ENCODE measurements at places on chromosomes 16 and 17.

DNA sequence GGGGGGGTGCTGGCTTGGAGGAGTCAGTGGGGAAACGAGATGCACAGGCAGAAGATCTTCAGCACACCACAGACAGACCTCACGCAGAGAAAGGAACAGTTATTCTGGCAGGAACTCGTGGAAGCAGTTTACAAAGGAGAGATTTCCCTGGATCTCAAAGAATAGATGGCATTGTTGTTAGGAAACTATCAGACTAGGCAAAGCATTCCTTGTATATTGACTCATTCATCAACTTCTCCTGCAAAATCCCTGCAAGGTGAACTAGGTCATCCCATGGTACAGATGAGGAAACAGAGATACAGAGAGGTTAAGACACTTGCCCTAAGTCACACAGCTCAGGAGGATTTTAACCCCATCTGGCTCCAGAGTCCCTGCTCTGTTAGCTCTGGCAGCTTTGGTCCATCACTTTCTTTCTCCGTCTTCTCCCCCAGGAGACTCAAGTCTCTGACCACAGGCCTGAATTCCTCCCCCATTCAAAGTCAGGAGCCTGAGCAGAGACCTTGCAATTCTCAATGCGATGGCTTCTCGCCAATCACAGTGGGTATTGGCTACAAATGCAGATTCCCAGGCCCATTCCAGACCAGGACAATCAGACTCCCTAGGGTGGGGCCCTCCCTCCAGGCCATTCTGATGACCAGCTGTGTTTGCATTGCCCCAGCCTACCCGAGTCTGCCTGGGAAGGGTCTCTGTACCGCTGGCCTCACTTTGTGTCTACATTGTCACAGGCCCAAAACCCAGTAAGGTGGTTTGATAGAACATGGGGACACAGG is 56.4 kb downstream of the LITAF start:
- DNase-seq, result no peak

GRCh38 chr17:31582151-31582907 is 190.9 kb downstream of the RAB11FIP4 start:
- no peak for DNase-seq

DNA sequence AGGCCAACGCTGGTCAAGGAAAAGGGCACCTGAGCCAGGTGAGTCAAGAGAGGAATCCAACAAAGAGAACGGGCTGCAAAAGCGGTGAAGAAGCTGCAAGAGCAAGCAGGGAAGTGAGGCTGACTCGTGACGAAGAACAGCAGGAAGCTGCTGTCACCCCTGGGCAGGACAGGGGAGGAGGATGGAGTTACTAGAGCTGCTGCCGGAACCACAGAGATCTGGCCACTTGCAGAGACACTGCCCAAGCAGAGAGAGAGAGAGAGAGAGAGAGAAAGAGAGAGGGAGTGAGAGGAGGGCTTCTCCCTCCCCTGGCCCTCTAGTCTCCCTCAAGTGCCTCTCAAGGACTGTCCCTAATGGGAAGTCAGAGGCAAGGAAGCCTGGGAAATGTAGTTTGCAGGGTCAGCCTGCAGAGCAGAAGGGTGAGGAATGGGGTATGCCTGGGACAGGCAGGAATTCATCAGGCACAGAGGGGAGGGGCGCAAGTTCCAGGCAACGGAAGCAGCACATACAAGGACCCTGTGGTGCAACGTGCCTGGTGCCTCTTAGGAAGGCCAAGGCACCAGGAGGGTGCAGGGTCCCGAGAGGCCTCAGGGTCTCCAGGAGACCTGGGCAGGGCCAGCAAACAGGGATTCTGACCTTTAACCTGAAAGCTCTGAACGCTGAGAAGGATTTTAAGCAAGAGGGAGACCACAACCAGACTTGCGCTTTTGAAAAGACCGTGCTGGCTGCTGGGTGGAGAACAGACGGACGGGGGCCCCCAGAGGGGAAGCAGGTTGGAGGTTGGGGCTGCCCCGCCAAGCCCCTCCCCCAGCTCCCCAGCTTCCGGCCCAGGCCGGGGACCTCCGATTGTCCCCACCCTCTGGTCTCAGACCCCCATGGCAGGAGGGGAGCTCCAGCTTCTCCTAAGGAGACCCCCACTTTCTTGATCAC is 45.8 kb upstream of the CIBAR2 start:
- no peak for DNase-seq

- DNase-seq, result no peak
Measured at GRCh38 chr16:80936410-80936809, 70.3 kb downstream of the CMC2 start.

DNA sequence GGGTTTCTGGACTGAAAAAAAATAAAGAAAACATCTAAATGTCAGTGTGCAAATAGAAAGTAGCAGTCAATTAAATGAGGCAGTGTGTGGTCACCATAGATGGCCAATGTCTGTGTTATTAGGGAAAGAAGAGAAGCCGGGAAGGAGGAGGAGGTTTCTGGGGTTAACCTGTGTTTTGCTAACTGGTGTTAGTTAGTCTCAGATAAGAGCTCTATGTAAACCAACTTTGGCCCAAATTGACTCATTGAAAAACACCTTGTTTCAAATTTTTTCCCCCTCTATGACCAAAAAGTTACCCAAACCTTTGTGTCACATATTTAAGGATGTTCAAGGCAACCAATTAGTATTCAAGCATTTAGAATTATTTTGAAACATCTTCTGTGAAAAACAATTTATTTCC is 530.9 kb downstream of the MAF start:
- DNase-seq, result no peak

DNA sequence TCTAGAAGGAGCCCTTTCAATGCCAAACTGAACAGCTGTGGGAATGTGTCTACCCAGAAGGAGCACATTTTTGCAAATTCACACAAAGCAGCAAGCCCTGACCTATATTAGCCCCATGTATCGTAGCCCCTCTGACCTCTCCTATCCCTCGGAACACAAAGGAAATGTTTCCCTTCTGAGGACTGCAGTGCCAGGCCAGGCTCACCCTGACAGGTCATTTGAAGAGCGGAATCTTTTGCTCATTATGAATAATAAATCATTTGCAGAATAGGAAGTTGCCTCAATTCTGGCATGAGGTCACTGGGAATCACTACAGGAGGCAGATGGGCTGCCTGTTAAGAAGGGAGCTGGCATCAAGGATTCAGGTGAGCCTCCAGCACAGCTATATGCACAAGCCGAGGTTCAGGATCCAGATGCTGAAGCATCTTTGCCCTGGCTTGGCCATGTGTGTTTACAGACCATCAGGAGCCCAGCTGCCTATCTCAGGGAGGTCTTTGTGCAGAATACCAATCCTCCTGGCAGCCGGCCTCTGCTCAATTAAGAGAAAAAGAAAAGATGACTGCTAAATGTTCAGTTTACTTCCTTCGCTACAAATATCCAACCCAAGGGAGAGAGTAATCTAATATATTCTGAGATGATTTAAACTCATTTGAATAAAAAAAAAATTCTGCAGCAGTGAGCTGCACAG is 119.4 kb downstream of the USP31 start:
- no peak for DNase-seq

DNA sequence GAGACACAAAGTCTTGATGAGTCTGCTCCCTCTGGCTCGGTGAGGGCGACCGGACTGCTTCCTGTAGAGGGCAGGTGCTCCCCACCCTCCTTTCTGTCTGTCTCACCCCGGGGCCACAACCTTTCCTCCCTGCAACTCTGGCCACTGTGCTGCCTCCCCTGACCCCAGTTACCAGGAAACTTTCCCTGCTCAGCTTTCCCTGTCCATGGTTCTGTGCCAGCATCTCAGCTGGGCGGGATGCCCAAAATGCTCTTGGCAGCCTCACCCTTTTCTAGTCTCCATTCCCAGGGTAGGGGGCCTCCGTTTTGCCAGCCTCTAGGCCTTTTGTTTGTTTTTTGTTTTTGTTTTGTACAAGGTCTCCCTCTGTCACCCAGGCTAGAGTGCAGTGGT is 1.4 kb downstream of the PLD2 start:
- no peak for DNase-seq

- no peak for DNase-seq
Measured at GRCh38 chr17:32542186-32542585, 55.4 kb downstream of the CDK5R1 start.

DNA sequence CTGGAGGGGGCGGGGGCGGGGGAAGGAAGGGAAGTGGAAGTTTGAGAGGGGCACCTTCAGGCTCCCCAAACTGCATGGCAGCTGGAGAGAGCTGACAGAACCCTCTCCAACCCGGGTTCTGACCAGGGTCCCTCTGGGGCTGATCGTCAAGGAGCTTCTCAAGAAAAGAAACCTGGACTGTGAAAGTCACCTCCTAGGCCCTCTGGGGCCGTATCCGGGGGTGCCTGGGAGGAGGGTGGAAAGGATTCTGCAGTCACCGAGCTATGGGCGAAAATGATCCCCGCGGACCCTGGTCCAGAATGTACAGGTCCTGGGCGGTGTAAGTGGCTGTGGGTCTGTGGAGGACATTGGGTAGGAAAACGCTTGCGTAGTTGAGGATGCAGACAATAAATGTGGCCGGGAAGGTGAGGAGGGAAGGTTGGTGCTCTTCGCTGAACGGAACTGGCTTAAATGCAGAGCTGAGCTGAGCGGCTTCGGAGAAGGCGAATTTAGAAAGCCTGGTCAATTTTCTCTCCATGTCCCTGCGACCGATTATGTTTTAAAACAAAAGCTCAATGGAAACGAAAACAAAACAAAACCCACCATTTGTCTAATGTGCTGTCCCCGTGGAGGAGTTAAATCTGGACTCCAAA is 3.6 kb upstream of the LHX1 start:
- DNase-seq, result no peak

DNA sequence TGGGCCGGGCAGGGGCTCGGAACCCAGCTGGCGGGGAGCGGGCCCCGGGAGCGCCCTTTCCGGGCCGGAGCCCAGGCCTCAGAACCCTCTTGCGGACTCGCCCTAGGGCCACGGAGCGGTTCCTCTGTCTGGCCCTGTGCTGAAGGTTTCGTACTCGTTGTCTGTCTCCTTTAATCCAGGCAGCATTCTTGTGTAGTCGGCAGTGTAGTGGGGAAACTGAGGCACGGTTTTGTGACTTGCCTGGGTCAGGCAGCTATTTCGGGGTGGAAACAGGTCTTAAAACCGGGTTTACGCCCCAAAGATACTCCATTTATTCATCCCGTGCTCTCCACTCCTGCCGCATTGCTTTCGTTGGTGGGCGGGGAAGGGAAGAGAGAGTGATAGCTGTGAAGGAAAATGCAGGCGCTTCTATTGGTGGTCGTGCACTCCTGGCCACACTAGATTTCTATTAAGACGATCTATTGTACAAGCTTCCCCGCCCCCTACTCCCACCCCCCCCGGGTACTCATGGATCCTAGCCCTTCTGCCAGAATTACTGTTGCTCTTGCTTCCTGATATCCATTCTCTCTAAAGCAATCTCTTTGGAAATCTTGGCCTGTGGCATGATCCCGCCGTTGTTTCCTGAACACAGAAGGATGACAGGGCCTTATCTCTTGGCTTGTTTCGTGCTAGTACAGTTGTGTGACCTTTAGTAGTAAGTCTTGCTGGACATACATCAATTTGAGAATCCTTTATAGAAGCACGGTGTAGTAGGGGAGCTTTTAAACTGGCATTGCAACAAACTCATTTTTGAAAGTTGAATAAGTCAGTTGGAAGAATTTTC is 751 bp downstream of the DCAF7 start:
- DNase-seq, result no peak

DNA sequence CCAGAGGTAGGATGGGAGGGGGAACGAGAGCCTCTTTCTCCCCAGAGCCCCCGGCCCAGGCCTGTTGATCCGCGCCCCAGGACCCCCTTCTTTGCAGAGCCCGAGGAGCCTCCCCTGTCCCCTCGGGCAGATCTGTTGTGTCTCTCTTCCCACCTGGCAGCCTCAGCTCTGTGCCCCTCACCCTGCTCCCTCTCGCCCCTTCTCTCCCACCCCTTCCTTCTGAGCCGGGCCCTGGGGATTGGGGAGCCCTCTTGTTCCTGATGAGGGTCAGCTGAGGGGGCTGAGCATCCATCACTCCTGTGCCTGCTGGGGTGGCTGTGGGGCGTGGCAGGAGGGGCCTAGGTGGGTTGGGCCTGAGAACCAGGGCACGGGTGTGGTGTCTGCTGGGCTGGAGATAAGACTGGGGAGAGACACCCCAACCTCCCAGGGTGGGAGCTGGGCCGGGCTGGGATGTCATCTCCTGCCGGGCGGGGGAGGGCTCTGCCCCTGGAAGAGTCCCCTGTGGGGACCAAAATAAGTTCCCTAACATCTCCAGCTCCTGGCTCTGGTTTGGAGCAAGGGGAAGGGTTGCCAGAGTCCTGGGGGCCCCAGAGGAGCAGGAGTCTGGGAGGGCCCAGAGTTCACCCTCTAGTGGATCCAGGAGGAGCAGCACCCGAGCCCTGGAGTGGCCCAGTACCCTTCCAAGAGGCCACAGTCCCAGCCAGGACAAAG is 65.4 kb downstream of the MRC2 start:
- no peak for DNase-seq

DNA sequence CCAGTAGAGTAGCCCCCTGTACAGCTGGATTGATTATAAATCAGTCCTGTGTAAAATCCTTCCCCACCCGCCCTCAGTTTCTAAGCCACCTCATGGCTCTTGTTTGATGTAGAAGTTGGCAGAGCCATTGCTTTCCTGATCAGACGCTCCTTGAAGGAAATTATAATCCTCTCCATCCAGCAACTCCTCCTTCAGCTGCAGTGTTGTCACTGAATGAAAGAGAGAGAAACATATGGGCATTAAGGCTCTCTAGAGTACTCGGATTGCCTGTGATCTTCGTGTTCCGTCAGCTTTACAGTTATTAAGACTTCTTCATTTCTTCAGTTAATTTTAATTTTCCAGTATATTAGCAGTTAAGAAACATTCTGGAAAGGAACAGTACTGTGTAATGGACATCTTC is 14.3 kb downstream of the NME2 start:
- DNase-seq, result no peak

- DNase-seq, result no peak
Measured at GRCh38 chr17:65797809-65798208, 236.4 kb upstream of the AXIN2 start.

- DNase-seq, result no peak
Measured at GRCh38 chr17:4514206-4514605, 15.5 kb downstream of the SPNS2 start.

- DNase-seq, result peak; percentile 9
Measured at GRCh38 chr16:81521141-81521626, 76.6 kb downstream of the CMIP start.

DNA sequence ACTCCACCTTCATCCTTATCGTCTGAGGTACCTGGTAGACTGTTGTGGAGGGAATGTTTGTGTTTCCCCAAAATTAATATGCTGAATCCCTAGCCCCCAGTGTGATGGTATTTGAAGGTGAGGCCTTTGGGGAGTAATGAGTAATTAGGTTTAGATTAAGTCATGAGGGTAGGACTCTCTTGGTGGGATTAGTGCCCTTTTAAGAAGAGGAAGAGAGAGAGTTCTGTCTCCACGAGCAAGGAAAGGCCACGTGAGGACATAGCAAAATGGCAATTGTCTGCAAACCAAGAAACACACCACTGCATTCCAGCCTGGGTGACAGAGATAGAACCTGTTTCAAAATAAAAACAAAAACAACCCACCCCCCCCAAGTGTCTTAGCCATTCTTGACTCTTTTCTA is 21.0 kb upstream of the DDX52 start:
- no peak for DNase-seq
